ENCODE measurements at places on chromosomes 4 and X.

GRCh38 chrX:109352066-109352588 is 129.8 kb downstream of the GUCY2F start:
- DNase-seq: no peak

DNA sequence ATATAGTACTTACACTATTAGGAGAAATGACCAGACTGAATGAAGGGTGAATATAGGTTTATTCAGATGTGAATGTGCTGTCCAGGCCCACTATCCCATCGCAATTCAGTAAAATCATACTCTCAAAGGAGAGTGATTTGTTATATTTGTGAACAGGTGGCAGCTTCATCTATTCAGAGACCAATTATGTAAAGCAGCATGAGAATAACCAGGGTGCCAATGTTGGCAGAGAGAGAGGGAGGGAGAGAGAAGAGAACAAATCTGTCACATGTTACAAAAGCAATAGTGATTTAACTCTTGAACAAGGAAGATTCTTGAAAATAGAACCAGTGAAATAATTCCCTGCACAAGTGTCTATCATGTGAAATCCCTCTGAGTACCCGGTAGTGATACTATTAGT is 38.9 kb upstream of the TLL1 start:
- DNase-seq: peak; percentile 29

DNA sequence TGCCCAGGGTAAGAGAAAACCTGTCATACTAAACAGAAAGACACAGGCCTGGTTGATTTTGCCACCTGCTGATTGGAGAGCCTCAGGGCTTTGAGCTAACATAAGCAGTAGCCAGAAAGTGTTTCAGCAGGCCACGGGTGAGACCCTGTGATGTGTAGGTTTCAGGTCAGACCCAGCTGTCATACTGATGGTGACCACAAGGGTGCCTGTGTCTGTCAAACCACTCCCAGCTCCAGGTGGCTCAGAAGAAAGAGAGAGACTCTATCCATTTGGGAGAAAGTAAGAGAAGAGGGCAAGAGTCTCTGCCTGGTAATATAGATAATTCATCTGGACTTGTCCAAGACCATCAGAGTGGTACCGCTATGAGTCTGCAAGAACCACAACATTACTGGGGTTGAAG is 72.8 kb upstream of the NLRP2B start:
- no peak for DNase-seq

DNA sequence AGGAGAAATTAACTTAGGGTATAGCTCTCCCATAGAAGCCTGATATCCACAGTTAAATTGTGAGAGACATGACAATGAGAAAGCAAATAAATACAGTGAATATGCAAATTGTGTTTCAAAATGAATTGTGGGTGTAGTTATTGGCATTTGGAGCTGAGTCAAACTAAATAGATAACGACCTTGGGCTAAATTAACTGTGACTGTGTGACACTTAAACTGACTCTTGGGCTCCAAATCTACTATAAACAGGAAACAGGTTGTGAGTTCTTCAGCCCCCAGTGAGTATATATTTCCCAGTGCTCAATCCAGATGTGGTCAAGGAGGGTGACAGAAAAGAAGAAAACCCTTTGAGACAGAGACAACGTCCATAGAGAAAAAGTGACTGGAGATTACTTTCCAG is 11.3 kb upstream of the MAGEA10 start:
- no peak for DNase-seq

GRCh38 chrX:27679281-27679680 is 89.1 kb downstream of the DCAF8L2 start:
- no peak for DNase-seq

- DNase-seq: no peak
These were observed 289.2 kb downstream of the FBXW7 start for GRCh38 chr4:152246659-152247058.

GRCh38 chr4:86055898-86056297 is 304.0 kb downstream of the MAPK10 start:
- no peak for DNase-seq

DNA sequence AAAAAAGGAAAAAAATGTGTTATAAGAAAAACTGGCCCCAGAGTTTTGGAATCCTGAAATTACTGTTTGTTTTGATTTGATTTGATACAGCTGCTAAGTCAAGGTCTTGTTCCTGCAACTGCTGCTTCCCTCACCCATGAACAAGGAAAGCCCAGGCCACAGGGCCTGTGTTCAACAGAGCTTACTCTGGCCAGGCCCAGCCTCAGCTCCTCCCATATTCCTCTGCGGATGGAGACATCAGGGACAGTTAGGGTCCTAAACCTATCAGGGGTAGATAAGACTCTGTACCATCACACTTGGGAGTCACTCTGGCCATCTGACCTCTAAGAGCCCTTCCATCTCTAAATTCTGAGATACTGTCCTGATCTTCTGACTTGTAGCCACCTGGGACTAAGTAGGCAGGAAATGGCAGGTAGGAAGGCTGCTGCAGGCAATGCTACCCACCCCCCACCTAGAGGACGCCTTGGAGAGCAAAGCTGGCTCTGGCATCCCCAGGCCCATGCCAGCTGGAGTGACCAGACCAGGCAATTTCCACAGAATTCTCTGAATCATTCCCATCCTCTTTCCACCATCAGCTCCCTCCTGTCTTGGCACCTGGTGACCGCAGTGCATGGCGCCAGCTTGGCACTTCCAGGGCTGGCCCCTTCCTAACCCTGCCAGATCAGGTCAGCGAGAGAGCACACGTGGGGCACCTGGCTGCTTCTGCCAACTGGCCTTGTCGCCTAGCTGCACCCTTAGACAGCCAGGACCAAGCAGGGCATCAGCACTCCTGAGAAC is 58.0 kb upstream of the TMEM33 start:
- no peak for DNase-seq

DNA sequence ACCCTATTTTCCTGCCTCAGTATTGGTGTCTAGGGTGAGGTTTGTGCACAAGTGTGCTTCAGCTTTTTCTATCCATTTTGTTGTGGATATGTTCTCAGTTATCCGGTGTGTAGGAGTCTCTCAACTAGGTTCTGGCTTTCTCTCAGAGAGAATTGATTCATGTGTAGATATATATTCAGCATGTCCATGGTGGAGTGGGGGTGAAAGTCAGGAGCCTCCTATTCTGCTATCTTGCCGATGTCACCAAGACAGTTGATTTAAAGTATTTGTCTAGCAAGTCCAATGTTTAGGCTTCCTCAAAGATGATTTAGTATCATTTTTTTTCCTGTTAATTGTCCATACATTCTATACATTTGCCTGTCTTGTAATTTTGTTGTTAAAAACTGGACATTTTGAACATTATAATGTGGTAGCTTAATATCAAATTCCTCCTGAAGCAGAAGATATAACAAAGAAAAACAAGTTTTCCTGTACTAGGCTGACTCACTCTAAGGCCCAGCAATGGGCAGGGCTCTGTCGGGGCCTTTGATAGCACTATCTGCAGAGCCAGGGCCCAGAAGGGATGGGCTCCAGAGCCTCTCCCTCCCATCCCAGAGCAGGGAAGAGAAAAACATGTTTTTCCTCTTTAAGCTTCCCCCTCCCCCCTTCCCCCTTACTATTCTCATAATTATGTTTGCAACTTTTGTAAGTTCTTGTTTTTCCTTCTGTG is 37.6 kb downstream of the GLUD2 start:
- no peak for DNase-seq

DNA sequence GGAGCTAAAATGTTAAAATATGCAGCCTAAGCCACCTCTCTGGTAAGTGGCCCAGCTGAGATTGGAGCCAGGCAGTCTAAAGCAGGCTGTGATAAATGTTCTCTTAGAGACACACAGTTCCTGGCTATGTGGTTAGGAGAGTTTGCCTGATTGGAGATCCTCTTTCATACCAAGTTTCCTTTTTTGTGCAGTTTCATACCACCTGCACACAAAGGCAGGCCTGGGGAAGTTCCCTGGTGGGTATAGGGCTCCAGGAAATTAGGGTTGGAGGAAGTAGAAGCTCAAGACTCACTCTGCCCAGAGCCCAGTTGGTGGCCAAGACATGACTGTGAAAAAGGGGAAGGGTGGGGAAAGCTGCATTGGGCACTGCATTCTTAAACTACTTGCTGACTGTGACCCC is 16.9 kb downstream of the CYBB start:
- DNase-seq: no peak

DNA sequence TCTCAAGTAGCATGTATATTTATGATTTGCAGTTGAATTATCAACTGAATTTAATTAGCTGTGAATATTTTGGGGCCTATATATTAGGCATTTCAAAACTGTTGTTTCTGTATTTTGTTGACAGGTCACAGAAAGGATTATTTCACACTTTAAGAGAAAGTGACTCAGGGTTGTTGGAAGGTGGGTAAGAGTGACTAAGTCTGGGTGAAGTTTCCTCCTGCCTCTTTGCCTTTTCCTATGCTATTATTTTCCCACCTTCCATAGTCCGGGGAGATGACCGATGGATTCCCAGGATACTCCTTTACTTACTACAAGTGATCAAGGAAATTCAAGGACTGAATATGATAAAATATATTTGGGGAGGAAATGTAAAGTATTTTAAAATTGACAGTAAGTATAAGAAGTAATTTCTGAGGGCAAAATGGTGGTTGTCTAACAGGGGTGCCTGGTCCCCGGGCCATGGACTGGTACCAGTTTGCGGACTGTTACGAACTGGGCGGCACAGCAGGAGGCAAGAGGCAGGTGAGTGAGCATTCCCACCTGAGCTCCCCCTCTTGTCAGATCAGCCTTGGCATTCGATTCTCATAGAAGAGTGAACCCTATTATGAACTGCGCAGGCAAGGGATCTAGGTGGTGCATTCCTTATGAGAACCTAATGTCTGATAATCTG is 175.5 kb upstream of the GPRIN3 start:
- DNase-seq: no peak

DNA sequence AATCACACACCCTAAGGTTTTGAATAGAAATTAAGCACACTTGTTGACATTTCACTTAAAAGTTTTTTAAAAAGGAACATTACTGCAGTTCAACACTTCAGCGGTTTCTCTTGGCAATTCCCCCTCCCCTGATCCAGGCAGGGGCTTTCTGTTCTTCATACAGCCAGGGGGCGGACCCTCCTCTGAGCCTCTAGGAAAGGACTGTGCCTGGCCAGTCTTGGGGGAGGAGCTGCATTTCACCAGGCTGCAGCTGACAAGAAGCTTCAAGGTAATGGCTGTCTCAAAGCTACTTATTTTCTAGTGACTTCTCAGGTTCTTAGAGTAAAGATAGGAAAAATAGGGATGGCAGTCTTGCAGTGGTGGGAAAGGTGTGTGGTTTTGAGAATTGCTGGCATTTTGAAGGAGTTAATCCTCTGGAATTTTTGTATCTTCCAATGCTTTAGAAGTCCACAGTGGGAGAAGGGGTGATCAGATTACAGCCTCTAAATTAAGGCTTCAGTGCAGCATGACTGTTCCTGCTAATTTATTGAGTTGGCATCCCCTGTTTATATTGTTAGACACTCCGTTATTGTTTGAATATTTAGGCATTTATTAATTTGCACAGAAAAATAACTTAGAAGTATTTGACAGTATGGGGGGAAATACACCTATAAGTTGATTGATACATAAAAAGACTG is 33.5 kb downstream of the PWWP3B start:
- no peak for DNase-seq

GRCh38 chr4:184401397-184402171 is 72.8 kb downstream of the IRF2 start:
- DNase-seq: no peak

DNA sequence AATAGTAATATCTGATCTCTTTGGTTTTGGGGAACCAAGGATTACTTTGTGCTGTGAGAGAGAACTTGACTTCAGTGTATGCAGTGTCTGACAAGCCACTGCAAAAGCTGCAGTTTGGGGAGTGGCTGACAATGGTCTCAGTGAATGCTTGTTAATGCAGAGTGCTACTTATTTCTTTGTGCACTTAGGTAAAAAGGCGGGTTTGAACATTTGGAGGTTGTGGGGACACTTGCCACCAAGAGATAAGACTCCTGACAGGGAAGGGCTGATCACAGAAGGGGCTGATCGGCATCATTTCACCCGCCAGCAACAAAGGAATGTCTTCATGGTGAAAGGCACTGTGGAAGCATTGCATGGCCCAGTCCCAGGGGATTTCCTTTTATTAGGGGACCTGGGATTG is 28.6 kb upstream of the USP46 start:
- no peak for DNase-seq

DNA sequence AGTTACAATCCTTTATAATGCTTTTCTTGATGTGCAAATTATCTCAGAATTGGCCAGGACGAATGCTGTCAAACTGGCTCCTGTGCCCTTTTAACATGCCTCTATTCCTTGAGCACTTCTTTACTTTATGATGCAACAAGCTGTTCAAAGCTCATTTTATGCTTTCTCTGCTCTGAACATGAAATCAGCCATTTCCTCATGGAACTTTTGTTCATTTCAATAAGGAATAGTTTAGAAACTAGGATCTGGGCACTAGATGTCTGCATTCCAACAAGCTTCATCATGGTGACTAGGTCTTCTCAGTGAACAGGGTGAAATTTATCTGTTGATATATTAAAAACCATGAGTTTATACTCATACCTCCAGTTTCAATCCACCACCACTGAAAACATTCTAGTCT is 87.3 kb upstream of the TEX13A start:
- no peak for DNase-seq

- no peak for DNase-seq
These were observed at the start of gene ARR3 for GRCh38 chrX:70268034-70268433. TSS of gene ARR3 (plus strand) at chrX:70268334. CDS start at chrX:70269386, 1,052 bp downstream.

DNA sequence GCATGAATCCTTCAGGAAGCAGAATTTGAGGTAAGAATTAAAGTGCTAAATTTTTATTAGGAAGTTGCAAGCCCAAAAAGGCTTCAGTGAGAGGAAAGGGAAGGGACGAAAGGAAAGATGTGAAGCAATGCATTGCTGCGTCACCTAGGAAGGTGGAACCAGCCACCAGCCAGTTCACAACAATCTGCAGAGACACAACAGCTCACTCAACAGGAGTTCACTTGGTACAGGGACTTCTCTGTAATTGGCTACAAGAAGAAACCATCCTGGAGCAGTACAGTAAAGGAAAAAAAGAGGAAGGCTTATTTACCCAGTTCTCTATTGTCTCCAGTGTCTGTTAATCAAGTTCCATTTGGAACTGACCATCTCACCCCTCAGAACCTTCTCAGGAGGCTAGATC is 157.6 kb downstream of the HNRNPD start:
- DNase-seq: no peak

- no peak for DNase-seq
These were observed 24.3 kb downstream of the LEF1 start for GRCh38 chr4:108144451-108144850.

DNA sequence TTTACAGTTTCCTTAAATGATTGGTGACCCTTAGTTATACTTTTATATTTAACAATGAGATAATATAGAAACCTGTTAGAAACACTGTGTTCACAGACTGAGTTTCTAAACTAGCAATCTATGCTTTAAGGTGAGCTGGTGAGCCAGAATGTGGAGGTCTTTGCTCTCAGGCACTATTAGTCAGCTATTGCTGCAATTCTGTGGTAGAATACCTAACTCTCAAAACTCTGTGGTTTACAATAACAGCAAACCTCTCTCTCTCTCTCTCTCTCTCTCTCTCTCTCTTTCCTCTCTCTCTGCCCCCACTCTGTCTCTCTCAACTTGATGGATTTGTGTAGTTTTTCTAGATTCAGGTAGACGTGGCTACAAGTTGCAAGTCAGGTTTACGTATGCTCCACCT is 17.6 kb upstream of the LCORL start:
- DNase-seq: no peak

DNA sequence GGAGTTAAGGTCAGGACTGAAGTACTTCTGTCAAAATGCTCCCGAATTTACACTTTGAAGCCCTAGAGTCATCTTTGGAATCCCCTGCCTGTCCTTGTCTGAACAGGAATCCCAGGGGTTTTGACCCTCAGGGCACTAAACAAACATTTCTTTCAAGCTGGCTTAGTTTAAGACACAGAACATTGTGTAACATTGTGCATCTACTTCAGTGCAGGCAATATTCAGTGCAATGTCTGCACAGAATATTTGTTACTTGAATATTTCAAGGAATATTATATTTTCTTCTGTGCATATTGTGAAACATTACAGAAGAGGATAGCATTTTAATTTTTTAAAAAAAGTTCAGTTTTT is 763.4 kb downstream of the PCDH18 start:
- DNase-seq: no peak
